ENCODE measurements at places on chromosomes 13 and 19.

DNA sequence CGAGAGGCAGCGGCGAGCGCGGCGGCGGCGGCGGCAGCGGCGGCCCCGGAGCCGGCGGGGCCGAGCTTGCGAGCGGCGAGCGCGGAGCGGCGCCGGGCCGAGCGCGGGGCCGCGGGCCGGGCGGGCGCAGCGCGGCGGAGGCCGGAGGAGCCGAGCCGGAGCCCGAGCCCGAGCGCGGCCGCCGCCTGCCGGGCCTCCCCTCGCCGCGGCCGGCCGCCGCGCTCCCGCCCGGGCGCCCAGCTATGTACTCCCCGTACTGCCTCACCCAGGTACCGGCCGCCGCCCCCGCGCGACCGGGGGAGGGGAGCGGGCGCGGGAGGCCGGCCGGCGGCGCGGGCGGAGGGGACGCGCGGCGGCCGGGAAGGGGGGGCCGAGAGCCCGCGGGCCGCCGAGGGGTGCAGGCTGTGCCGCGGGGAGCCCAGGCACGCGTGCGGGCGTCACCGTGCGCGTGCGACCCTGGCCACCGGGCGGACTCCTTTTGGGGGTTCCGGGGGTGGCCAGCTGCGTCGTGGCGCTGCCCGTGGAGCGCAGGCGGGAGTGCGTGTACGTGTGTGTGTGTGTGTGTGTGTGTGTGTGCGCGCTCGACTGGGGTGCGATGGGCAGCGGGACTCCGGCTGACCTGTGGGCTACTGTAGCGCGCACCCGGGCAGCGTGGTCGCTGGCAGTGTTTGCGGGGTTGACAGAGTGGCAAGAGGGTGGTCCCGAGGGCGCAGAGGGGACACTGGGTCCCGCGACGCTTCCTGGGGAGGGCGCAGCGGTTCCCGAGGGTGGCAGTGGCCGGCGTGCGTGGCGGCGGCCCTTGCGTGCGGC lies 526 bp downstream of the NFIX start:
- no peak for DNase-seq

DNA sequence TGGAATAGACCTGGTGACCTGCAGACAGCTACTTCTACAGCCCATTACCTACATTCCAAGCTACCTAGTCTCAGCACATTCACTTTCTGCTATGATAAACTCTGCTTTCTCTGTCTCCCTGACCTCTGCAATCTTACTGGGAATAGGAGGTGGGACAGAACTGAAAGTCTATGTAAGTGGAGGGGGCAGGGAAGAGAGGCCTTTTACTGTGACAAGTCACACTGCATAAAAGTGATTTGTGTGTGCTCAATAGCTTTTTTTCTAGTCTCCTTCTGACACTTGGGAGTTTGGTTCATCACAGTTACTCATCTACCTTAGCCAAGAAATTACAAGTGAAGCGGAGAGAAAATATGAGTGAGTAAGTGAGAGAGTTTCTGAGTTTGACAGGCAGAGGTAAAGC lies 322.4 kb downstream of the OLFM4 start:
- no peak for DNase-seq

DNA sequence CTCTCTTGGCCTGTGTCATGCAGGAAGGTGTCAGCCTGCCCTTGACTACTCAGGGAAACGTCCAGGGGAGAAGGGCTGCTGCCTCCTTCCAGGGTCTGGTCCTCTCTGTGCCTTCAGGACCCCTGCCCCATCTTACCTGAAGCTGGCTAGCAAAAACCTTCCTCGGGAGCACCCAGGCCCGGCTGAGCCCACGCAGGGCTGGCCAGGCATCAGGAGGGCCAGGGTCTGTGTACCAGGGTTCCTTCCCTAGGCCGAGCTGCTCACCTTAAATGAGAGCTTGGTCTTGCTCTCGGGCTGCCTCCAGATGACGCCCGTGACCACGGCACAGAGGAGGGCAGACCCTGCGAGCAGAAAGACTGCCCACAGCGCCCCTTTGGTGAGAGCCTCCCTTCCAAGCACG lies 78.6 kb downstream of the SLC7A1 start:
- no peak for DNase-seq

DNA sequence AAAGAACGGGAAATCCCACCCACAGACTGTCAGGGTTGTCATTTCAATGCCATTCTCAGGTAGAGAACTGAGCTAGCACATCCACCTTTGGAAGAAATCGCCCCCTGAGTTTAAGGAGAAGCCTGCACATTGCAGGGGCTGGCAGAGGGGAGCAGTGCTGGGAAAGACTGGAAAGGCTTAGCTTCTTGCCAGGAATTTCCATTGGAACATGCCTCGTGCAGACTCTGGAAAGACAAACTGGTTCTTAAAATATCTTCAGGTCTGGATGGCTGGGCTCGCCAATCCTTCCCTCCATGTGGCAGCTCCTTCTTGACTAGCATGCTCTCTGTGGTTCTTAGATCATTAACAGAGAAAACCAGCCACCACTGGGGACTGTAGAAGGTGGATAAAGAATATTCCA lies 414.1 kb downstream of the TSHZ3 start:
- no peak for DNase-seq

DNA sequence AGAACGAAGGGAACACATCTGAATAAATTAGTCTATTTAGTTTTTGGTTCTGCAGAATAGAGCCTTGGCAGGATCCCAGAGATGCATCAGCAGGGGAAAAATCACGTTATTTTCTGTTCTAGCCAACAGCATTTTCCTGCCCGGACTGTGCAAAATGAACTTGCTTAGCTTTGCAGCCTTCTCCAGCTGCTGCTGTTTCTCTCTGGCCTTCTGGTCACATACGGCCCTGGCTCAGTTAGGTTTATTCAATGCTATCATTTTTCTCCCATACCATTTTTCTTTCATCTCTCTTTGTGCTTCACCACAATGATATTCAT lies 110.4 kb upstream of the KL start:
- DNase-seq: no peak

Data from activated CD4-positive, alpha-beta T cell treated with anti-CD3 and anti-CD28 coated beads, Interleukin-2, amount 10 ng/mL, durations not matched to agents 7 days and 5 days (primary cell).